ENCODE measurements at places on chromosomes 6 and 20.

DNA sequence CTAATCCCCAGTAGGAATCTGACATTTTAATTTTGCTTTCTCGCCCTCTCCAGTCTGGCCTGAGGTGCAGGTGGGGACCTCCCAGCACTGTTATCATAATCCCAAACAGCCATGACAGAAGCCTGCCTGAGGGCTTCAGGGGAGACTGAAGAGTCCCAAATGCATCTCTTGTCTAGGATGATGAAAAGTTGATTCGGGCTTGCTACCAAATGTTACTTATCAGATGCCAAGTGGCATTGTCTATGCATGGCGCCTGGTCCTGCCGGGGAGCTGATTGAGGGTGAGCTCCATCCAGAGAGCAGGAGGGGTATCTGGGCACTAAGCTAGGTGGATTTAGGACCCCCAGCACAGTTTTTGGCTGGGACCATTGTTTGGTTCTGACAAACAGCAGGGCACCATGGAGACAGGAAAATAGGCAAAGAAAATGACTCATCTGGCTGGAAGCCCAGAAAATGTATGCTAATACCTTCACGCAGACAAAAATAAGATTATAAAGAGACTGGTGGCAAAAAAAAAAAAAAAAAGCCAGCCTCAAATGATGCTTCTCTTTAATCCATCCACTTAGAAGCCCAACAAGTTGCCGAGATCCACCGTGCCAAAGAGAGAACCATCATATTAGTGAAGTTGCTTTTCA lies 513.7 kb upstream of the SULF2 start:
- no peak for DNase-seq

DNA sequence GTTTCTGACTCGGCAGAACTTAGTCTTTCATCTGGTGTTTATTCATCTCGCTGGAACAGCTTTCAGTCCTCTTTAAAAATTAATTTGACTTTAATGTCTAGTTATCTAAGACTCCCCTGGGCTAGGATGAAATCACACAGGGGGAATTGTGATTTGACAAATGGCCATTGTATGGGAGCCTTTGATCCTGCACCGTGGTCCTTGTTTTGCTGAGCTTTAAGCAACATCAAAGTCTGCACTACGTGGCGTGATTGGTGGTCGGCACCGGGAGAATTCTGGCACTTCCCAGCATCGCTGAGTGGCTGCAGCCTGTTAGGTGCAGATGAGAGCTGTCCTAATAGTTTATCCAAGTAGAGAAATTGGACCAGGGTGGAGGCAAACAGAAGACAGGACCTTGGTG lies 146.9 kb downstream of the TBC1D7 start:
- no peak for DNase-seq

DNA sequence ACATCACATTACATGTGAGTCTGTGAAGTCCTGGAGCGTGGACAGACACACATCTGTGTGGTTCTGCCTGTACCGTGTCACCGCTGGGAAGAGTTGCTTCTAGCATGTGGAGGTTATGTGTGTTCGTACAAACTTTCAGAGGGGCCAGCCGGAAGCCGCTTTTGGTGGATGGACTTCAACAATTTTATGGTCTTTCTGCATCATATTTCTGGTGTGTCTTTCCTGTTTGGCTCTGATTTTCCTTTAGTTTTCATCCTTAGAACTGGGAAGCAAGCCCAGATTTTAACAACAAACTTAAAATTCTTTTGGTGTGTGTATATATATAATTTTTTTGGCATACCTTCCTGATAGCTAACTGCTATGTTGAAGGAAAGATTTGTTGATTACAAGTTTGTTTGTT lies 71.2 kb downstream of the TIAM2 start:
- DNase-seq, result no peak

DNA sequence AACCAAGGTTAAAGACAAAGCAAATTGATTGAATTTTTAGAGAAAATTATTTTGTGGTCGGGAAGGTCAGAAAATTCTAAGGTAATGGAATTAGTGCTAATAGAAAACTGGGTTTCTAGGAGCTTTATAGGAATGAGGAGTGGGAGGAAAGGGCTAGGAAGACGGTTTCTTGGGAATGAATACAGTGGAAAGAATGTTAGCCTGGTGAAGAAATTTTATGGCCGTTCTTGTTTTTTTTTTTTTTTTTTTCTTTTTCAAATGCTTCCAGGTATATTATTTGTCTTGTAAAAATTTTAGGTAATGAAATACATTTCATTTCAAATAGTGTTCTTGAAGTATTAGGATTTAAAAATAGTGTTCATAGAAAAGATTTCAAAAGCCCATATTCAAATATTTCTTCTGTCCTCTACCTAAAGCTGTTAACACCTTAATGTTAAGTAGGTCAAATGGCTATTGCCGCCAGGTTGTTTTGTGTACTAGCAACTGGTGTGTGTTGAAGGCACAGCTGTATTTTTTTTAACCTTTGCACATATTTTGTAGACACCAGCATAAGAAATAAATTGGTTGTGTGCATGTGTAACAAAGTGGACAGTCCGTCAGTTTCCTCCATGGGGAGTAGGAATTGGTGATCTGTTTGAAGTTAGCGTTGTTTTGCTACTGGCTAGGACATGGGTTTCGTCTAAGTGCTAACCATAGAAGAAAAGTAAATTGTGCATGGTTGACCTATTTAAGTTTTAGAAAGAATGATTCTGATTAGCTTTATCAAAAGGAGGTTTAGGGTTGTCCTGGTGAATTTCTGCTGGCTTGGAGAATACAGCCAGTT lies 32.3 kb downstream of the AFDN start:
- DNase-seq, result no peak

DNA sequence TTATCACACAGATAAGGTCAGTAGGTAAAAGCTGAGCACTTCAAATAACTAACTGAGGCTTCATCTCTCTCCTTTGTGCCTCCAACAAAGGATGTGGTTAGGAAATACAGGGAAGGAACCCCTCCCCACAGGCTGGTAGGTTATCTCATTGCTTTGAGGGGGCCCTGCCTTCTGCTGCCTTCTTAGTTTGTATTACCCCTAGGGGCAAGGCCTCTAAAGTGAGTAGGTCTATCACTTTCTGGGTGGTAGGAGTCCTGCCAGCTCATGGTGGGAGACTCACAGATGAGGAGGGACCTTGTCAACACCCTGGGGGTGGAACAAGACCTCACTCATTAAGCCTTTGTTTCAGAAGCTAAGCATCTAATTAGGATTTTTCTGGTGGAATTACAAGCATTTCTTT lies 34.6 kb downstream of the EDN1 start:
- no peak for DNase-seq

- DNase-seq, result peak; percentile 57
Measured at GRCh38 chr6:158232316-158233213, 64.4 kb downstream of the GTF2H5 start.

DNA sequence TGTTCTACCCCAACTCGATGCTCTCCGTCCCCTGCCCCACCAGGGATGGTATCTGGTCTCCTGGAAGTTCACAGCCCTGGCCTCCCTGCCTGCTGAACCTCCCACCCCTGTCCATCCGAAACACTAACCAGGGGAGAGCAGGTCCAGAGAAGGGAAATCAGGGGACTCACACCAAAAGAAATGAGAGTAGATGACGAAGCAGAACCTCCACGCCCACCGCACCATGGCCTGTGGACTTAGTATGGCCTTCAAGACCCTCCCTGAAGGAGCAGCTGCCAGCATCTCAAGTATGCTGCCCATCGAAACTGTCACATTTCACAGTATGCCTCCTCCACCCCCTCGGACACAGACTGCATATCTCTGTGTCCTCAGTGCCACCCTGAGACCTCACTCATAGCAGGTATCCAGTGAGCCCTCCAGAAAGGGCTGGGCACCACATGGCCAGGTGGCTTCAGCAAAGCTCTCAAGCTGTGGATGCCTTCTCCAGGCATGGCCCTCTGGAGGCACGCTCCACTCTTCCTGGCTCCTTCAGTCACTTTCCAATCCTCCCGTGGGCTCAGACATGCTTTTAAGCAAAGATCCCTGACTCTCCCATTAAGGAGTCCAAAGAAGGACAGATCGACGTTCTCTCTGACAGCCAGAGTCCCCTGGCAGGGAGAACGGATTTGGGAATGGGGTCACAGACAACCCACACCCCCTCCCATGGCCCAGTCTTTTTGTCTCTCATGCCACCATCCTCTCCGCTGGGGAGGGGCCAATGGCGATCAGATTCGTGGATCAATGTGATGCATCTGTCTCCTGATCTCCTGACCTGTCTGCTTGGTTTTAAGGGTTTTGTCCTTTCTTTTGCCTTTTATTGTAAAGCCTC lies 158.4 kb downstream of the ANKRD60 start:
- DNase-seq, result no peak

DNA sequence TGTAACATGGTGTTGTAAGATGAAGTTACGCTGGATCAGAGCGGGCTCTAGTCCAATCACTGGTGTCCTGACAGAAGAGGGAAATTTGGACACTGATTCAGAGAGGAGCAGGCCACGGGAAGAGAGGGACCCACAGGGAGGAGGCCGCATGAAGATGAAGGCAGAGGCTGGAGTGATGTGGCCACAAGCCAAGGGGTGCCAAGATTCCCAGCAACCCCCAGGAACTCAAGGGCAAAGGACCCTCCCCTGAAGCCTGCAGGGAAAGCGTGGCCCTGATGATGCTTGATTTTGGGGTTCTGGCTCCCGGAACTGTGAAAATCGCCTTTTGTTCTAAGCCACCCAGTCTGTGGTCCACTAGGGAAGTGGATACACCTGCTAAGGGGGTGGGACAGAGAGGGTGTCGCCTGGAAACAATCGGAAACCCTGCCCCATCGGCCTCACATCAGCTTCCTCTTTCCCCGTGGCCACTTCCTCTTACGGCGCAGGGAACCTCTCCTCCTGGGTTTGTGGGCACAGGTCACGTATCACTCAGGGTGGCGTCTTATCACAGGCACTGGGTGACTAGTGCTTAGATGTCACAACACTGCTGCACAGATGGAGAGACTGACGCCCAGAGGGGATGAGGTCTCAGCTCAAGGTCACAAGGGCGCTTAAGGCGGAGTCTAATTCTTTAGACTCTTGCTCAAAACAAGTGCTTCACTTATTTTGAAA lies 58.0 kb downstream of the SULF2 start:
- peak; percentile 37 for DNase-seq

Measured in T-helper 1 cell (primary cell).